ENCODE measurements at places on chromosomes 12 and 14.

- DNase-seq = no peak
Measured at GRCh38 chr12:89622115-89622514, 86.5 kb downstream of the ATP2B1 start.

DNA sequence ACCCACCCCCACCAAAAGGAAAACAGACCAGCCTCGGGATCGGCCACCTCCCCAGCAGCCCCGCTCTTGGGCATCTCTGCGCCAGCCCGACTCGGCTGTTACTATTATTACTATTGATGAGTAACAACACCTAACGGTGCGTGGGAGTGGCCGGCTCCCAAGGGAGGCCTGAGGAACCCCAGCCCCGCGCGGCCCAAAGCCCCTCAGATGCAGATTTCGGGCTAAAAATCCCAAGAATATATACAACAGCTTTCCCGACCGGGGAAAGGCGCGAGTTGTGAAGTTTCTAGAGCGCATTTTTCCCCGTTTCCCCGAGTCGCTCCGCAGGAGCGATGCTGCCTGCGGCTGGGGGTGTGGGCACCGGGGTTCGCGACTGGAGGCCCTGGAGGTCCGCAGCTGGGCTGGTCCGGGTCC, 565 bp downstream of the NT5DC3 start:
- DNase-seq = no peak

GRCh38 chr12:130097798-130098255, 64.4 kb upstream of the FZD10 start:
- DNase-seq = no peak

DNA sequence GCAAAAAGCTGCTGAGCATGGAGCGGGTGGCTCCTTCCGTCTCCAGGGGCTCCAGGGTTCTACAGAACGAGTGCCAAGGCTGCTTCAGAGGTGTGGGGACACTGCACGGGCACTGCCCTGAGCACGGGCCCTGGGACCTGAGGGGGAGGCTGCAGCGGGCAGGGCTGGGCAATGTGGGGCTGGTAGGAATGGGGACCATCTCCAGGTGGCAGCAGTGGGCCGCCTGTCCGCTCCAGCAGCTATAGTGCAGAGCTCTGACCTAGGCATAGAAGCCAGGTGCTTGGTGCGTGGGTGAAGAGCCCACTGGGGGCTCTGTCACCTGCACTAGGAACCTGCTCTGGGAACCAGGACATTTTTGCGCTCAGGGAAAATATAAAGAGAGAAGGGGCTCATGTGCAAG, 22.3 kb downstream of the HDAC7 start:
- DNase-seq = no peak

Measured in GM04503 (cell line).